Mucosa of gallbladder (tissue), 1 donor: ENCODE measurements at places on chromosomes 6 and 20. TPM values are rescaled to one million over a fixed set of nuclear protein-coding genes. Genes with fewer than 3 reads are reported as not detected.

DNA sequence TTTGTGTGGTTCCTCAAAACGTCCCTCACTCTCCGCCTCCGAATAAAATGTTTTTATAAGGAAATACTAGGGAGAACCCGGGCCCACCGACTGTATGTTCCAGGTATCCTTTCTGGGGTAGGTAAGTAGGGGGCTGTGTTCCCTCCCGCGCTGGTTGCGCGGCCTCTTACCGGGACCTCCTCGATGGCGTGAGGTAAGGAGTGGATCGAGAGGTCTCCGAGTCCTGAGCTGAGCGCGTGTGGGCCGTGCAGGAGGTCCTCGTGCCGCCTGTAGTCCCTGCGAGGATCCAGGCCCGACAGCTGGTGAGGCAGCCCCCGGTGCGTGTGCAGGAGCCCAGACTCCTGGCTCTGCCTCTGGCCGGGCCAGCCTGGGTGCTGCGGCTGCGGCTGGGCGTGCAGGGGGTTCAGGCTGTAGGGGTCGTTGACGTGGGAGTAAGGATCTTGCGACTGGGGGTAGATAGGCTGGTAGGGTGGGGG, 5.1 kb downstream of the TFAP2A start:
- no peak for DNase-seq

DNA sequence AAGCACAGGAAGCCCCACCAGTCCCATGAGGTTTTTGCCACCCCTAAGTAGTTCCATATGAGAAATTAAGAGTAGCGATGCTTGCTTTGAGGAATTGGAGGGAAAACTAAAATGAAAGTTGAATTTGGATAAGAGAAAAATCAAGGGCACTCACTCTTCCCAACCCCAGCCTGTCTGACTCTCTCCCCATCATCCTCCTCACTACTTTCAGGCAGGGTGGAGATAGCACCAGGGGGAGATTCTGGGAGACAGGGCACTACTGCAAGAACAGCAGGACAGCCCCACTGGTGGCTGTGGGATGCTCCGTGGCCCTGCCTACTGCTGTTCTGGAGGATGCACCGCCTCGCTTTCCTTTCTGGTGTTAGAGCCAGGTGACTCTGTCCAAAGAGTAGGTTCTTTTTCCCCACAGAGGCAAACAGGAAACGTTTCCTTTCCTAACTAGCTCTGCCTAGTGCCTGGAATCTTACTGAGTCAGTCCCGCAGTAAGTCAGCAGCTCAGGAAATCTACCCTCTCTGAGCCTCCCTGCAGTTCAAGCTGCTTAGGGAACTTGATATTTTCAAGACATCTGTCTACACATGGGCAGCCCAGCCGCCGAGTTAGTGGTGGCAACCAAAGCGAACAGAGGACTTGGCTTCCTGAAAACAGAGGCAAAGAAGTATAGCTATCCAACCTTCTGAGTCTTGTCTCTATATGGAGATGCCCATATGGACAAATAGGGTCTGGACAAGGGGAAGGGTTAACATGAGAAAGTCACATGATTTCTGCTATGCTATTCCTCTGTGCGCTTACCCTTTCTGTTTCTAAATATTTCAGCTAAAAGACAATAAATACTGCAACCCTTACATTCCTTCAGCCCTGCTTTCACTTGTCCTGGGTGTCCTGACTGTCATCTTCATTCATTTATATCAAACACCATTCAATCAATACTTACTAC, 11.4 kb downstream of the HLA-E start:
- no peak for DNase-seq

DNA sequence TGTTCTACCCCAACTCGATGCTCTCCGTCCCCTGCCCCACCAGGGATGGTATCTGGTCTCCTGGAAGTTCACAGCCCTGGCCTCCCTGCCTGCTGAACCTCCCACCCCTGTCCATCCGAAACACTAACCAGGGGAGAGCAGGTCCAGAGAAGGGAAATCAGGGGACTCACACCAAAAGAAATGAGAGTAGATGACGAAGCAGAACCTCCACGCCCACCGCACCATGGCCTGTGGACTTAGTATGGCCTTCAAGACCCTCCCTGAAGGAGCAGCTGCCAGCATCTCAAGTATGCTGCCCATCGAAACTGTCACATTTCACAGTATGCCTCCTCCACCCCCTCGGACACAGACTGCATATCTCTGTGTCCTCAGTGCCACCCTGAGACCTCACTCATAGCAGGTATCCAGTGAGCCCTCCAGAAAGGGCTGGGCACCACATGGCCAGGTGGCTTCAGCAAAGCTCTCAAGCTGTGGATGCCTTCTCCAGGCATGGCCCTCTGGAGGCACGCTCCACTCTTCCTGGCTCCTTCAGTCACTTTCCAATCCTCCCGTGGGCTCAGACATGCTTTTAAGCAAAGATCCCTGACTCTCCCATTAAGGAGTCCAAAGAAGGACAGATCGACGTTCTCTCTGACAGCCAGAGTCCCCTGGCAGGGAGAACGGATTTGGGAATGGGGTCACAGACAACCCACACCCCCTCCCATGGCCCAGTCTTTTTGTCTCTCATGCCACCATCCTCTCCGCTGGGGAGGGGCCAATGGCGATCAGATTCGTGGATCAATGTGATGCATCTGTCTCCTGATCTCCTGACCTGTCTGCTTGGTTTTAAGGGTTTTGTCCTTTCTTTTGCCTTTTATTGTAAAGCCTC, 158.4 kb downstream of the ANKRD60 start:
- DNase-seq: no peak

GRCh38 chr20:5888041-5888440, 62.3 kb downstream of the TRMT6 start:
- DNase-seq: no peak

- no peak for DNase-seq
Observed at GRCh38 chr6:43291708-43292107, 6.4 kb upstream of the SLC22A7 start.

DNA sequence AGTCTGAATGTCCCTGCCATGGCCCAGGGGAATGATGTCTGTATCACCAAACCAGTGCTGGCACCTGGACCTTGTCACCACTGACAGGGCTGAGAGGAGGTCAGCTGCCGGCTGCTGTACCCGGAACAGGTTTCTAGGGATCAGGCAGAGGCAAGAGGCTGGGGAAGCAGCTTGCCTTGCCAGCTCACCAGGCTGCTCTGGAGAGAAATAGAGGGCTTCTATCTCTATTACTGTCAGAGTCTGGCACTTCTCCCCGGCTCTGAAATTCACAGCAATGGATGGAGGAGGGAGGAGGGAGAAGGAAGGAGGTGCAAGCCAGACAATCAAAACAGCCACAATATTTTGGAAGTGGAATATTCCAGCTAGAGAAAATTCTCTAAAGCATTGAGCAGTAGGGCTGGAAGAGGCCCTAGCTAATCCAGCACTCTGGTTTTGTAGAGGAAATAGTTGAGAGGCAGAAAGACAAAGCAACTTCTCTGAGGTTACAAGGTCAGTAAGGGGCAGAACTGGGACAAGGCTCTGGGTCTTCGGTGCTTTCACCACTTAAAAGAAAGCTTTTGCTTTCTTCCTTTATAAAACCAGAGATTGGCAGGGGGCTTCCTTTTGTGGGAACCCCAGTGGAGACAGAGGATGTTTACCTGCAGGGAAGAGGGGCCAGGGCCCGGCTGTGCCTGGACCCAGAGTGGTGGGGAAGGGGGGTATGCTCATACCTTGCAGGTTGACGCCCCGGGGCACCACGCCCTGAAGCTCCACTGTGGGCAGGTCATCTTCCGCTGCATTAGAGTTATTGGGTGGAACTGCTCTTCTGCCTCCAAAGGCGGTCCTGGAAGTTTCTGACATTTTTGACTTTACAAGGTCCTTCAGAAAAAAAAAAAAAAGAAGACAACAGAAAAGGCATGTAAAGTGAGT, 2.4 kb downstream of the F13A1 start:
- no peak for DNase-seq

DNA sequence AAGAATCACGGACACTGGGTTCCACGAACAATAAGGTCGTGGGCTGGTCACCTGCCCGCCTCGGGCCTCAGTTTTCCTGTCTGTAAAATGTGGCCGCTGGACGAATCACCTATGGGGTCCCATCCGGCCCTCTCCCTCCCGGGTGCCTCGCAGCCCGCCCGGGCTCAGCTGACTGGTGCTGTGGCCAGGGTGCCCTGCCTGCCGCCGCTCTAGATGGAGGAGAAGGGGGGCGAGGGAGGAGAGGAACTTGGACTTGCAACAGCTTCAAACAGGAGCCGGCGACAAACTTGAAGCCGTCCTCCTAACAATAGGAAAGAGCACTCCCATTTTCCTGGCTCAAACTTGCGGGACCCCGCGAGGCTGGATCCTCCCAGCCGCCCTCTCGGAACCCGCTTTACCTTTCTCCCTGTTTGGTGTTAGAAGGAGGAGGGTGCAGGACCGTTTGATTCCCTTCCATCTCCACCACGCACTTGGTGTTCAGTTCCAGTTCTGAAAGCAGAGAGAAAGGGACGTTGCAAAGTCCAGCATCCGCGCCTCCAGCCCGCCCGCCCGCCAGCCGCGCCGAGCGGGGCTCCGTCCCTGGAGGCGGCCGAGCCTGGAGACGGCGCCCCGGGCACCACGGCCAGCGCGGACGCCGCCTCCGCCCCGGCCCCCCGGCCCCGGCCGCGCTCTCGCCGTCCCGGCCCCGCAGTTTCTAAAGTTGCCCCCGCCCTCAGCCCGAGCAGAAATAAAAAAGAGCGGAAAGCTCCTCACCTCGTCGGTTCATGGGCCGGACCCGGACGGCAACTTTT, 584 bp downstream of the KIF13A start:
- DNase-seq: peak; percentile 48

Gene RIPPLY2
- total RNA-seq: not detected
